ENCODE measurements at places on chromosomes 4 and X.
A peak's percentile ranks its signal among the peaks of the same experiment; 100 is the strongest.

DNA sequence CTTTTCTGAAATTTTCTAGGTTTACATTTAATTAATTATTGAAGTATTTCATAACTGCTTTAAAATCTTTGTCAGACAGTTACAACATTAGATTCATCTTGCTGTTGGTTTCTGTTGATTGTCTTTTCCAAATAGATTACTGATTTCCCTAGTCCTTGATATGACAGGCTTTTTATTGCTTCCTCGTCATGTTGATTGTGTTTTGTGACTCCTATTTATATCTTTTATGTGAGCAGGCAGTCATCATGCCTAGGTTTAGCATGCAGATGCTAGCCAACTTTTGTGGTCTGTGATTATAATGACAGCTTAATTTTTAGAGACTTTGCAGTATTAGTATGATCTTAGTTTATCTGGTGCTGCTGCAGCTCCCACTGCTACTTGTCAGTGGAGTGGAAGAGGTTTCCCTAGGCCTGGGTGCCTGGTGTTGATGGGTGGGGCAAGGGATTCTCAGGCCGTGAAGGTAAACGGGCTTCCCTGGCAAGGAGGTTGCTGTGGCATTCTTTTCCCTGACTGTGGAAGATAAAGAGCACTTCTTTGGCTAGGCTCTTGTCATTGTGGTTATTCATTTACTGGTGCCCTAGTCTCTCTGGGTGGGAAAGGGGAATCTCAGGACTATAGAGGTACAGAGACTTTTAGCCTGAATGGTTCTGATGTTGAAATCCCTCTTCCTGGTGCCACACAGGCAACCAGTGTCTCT lies 65.7 kb downstream of the SERPINA7 start:
- DNase-seq, result no peak

GRCh38 chr4:7773401-7774180 lies 166.1 kb downstream of the AFAP1 start:
- DNase-seq, result no peak

GRCh38 chrX:72124540-72125201 lies 7.0 kb downstream of the RTL5 start:
- no peak for DNase-seq

GRCh38 chrX:156005144-156005543 lies 7.6 kb downstream of the IL9R start:
- DNase-seq, result no peak

DNA sequence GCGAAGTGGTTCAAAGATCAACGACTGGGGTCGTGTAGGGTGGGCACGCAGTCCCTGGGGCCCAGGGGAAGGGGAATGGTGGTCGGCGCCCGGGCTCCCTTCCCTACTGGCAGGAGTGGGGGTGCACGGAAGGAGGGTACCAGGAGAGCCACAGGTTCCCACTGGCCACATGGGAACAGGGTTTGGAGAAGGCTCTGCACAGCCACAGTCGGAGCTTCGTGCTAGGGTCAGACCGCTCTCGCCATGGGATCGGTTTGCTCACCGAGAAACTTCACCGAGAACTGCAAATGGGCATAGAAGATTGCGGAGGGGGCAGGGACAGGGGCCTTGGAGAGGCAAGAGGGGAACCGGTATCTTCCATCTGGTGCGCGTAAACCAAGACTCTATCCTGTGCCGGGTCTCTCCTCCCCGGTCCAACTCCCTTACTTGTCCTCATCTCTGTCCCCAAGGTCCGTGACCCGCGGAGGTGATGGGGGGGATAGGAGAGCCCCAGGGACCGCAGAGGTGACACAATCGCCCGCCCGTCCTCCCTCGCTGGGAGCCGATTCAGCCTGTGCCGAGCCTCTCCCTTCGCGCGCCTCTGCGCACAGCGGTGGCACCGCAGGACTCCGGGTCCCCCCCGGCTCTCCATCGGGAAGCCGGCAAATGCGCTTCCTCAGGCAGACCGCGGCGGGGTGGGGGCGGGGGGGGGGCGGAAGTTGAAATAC lies 1.0 kb downstream of the SCD5 start:
- DNase-seq, result peak; percentile 66

DNA sequence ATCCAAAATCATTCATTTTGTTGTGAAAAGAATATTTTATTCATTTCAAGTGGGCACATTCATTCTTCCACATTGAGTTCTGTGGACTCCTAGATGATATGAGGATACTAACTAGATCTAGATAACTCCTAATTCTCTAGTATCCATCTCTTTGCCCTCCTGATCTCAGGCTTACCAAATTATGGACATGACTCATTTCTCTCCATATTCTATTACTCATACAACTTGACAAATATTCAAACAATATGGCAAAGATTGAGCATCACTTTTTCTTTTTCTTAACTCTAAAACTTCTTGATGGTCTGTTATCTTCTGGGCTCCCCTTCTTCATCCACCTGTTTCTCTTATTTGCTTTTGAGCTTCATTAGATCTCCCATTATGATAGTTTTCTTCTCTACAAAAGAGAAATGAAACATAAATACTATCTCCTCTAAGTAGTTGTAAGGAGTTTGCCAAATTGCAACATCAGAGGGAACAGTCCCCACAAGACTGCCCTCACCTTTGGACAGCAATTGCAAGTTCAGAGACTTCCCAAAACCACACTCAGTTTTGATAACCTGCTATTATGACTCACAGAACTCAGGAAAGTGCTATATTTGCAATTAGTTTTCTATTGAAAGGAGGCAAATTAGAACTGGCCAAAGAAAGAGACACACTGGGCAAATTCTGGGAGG lies 422.9 kb downstream of the SPRY1 start:
- DNase-seq, result no peak

DNA sequence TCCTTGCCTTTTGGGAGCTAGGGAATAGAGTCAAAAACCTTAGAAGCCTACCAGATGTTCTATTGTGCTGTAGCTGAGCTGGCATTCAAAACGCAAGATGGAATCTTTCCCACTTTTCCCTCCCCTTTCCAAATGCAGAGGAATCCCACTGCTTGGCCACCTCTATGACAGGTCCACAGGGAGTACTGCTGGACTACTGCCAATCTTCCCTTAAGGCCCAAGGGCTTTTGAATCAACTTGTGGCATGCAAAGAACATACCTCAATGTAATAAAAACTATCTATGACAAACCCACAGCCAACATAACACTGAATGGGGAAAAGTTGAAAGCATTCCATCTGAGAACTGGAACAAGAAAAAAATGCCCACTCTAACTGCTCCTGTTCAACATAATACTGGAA lies 139.2 kb upstream of the AGTR2 start:
- no peak for DNase-seq

GRCh38 chr4:65071564-65071963 lies 598.7 kb downstream of the EPHA5 start:
- no peak for DNase-seq

DNA sequence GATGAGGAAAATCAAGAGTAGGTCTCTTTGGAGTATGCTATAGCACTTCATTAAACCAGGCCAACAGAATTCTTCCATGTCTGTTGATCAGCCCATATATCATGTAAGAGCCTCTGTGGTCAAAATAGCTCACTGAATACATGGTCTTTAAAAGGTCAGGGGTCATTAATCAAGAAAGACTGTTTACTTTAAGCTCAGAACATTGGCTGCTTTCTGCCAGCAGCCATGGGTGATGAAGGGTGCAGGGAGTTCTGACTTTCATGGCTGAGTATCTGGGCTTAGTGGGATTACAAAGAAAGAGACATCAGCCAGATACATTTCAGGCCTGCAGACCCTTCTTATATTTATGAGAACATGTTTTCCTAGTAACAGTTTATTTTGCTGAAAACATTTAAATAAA lies 7.1 kb upstream of the C4orf54 start:
- DNase-seq, result no peak

DNA sequence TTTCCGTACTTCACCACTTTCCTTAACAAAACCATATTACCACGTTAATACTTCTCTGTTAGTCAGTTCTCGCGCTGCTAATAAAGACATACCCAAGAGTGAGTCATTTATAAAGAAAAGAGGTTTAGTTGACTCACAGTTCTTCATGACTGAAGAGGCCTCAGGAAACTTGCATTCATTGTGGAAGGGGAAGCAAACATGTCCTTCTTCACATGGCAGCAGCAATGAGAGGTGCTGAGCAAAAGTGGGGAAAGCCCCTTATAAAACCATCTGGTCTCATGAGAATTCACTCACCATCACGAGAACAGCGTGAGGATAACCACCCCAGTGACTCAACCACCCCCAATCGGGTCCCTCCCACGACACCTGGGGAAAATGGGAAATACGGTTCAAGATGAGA lies 289.8 kb upstream of the CLNK start:
- DNase-seq, result no peak

GRCh38 chr4:169201222-169202144 lies 69.3 kb downstream of the SH3RF1 start:
- no peak for DNase-seq

- DNase-seq, result no peak
These were observed 2.0 kb downstream of the CPLX1 start for GRCh38 chr4:823761-824460.

DNA sequence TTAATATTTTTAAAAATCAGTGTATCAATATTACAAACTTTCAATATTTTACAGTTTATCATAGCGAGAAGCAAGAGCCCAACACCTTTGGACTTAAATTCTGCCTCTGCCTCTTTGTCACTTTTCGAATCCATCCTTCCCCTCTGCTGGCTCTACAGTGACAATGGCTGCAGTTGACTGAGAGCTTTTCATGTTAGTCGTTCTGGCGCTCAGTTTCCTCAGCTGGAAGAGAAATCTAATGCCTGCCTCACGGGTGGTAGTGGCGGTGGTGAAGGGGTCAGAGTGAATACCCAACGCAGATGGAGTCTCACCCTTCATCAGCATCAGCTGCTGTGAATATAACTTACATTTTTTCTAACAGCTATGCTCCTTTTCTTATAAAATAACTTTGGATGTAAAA lies 144.8 kb downstream of the NWD2 start:
- DNase-seq, result no peak

GRCh38 chr4:123339507-123340380 lies 56.9 kb upstream of the SPRY1 start:
- DNase-seq, result no peak

- DNase-seq, result peak; percentile 62
These were observed 490 bp downstream of the RWDD4 start for GRCh38 chr4:183658362-183659028.

GRCh38 chrX:119406776-119407175 lies 7.6 kb downstream of the SLC25A43 start:
- DNase-seq, result no peak

DNA sequence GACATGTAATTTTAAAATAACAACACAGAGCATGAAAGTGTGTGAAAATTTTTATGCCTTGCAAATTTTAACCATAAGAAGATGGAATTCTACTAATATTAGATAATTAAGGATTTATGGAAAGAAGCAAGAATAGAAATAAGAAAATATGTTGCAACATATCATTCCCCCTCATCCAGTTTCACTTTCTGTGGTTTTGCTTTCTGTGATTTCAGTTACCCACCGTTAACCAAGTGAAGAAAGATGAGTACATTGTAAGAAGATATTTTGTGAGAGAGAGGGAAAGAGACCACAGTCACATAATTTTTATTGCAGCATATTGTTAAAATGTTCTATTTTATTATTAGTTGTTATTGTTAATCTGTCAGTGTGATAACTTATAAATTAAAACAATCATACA lies 77.9 kb downstream of the ADAM29 start:
- no peak for DNase-seq

- DNase-seq, result no peak
These were observed 38.3 kb downstream of the SHROOM2 start for GRCh38 chrX:9824554-9824953.

- no peak for DNase-seq
These were observed 1890.7 kb upstream of the PCDH10 start for GRCh38 chr4:131258361-131258760.

- DNase-seq, result peak; percentile 69
These were observed 353 bp downstream of the NSD2 start for GRCh38 chr4:1871471-1872021.

- DNase-seq, result no peak
These were observed 29.1 kb upstream of the TRO start for GRCh38 chrX:54891573-54891972.

DNA sequence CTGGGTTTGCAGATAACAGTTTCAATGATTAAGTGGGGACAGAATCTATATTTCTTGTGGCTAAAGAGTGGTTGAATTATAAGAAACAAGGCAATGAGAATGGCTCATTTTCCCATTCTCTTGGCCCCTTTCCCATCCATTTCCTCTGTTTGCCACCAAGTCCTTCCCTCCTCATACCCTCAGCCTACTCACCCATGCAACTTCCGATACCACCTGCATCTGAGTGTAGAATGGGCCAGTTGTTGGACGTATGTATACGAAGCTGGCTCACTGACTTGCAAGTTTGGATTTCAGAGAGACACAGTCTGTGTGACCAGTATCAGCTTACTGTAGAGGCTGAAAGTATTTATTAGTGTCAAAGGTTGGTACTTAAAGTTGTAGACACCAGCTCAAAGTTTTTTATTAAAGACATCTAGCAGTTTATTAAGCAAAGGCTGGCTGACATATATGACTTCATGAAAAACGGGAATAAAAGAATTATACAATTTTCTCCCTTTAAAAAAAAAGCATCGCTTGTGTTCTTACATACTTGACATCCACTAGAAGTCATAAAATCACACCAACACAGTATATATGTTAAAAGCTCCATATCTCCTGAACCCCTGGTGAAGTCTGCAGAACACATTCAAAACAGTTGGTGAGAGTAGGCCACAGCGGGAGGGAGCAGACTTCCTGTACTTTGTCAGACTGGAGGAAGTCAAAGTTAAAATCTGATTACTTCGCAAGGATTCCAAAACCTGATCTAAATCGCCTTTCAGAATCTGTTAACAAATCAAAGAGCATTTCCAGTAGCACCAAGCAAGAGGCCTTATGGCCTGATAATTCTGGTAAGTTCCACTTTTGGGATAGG lies 22.4 kb upstream of the STIM2 start:
- DNase-seq, result no peak

GRCh38 chr4:76747563-76747962 lies 150.4 kb downstream of the SOWAHB start:
- no peak for DNase-seq

DNA sequence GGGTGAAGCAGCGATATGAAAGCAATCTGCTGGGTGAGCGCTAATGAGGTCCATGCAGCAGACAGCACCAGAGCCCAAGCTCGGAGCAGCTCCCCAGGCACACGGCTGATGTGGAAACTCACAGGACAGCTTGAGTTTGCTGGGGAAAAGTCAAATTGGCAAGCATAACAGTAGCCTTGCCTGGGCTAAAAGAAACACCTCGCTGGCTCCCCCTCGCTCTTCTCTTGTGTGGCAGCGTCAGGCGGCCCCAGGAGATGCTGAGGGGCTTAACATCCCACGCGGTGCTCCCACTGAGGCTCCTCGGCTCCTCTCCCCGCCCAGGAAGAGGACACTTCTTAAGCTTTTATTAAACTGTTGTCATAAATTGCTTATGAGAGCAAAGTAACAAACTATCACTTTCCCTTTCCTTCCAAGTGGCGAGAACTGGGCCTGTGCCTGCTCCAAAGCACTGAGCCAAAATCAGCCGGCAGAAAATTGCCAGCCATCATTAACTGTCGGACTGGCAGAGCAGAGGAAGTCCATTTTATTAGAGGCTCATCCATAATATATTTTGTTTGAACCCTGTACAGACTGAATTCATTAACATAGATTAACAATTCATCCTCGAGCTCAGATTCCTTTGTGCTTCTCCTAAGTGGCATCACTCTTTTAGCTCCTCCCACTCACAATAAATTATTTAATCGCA lies 111.4 kb downstream of the TSPAN5 start:
- DNase-seq, result peak; percentile 56
